ENCODE measurements at places on chromosomes 7 and 10.

GRCh38 chr10:92757066-92757710 lies 67.4 kb downstream of the HHEX start:
- H3K36me3 ChIP-seq = no peaks in the 10 kb centered on the region
- H3K27ac ChIP-seq = peak overlapping the region; percentile 21
- H3K4me3 ChIP-seq = no peak overlapping the region
- H3K27me3 ChIP-seq = peaks cover 4% of the 10 kb centered on the region
- peaks cover 14% of the 10 kb centered on the region for H3K4me1 ChIP-seq

GRCh38 chr10:70053841-70054288 lies 1.2 kb downstream of the MACROH2A2 start:
- no peak for DNase-seq
- no peaks in the 10 kb centered on the region for H3K27me3 ChIP-seq
- H3K4me3 ChIP-seq = peak overlapping the region; percentile 97
- peak overlapping the region; percentile 98 for H3K27ac ChIP-seq

- H3K4me3 ChIP-seq = no peak overlapping the region
- no peaks in the 10 kb centered on the region for H3K27me3 ChIP-seq
- H3K36me3 ChIP-seq = peaks cover 21% of the 10 kb centered on the region
- no peak for DNase-seq
- H3K4me1 ChIP-seq = no peaks in the 10 kb centered on the region
- no peak overlapping the region for H3K27ac ChIP-seq
Measured at GRCh38 chr7:43700059-43700501, 29.2 kb downstream of the COA1 start.

- no peak overlapping the region for H3K4me3 ChIP-seq
- H3K36me3 ChIP-seq = no peaks in the 10 kb centered on the region
- H3K27me3 ChIP-seq = no peaks in the 10 kb centered on the region
Measured at GRCh38 chr7:115122388-115122787, 200.5 kb downstream of the MDFIC start.

- peaks cover 11% of the 10 kb centered on the region for H3K4me1 ChIP-seq
- H3K4me3 ChIP-seq = no peak overlapping the region
- H3K27ac ChIP-seq = no peak overlapping the region
- no peaks in the 10 kb centered on the region for H3K36me3 ChIP-seq
Measured at GRCh38 chr7:112707655-112708054, 82.5 kb downstream of the TMEM168 start.

DNA sequence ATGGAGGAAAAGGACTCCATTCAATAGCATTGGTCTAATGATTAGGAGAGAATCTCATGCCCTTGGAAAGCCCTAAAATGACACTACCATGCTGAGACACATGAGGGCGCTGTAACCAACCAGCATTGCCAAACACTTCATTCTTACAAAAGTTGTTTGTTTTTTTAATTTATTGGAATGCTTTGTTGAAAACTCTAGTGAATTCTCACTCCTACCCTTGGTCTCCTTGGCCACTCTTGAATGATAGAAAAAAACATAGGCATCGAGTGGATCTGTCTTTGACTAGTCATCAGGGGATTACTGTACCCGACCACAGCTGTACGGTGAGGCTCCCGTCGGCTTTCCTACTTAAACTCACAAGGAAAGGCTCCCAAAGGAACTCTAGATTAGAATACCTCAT lies 29.3 kb upstream of the ADD3 start:
- no peaks in the 10 kb centered on the region for H3K36me3 ChIP-seq
- H3K27me3 ChIP-seq = no peaks in the 10 kb centered on the region
- H3K4me3 ChIP-seq = no peak overlapping the region
- peak overlapping the region; percentile 58 for H3K27ac ChIP-seq
- H3K4me1 ChIP-seq = peaks cover 39% of the 10 kb centered on the region
- DNase-seq = no peak

All from mesothelial cell of epicardium (in vitro differentiated cells).